ENCODE measurements at places on chromosomes 7 and 10.

- DNase-seq = no peak
Measured at GRCh38 chr10:43340101-43340500, 31.3 kb upstream of the FXYD4 start.

DNA sequence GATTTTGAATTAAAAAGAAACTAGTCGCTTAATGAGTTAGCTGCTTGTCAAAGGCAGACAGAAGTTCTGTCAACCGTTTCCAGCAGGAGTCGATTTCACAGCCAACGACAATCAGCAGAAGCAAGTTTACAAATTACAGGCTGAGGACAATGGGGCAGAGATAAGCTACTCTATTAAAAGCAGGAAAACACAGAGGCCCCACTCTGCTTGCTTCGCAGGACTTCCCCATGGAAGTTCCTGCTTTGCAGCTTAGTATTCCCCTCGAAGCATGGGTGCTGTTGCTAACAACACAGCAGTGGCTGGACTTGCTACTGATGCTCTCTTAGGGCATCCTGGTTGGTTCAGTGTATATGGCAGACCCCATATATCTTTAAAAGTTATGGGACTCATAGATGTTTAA is 50.8 kb upstream of the KLF6 start:
- DNase-seq = no peak

GRCh38 chr10:76026176-76026771 is 594.9 kb downstream of the LRMDA start:
- DNase-seq = no peak

- no peak for DNase-seq
Measured at GRCh38 chr10:70551971-70552422, 50.5 kb downstream of the PRF1 start.

DNA sequence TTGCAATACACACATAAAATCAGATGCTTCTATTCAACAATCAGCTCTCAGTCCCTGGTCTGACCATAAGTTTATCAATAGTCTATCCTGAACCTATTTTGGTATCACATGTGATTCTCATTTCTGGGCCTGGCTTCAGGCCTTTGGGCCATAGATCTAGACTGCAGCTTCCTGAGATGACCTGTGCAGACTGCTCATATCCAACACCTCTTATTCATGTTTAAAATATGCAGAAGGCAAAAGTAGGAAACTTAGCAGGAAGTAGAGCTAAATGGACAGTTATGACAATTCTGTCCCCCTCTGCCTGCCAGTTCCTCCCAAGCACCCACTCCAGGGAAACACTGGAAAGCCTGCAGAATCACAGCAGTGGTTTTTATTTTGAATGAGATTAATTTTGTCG is 53.3 kb downstream of the C7orf25 start:
- DNase-seq = no peak

DNA sequence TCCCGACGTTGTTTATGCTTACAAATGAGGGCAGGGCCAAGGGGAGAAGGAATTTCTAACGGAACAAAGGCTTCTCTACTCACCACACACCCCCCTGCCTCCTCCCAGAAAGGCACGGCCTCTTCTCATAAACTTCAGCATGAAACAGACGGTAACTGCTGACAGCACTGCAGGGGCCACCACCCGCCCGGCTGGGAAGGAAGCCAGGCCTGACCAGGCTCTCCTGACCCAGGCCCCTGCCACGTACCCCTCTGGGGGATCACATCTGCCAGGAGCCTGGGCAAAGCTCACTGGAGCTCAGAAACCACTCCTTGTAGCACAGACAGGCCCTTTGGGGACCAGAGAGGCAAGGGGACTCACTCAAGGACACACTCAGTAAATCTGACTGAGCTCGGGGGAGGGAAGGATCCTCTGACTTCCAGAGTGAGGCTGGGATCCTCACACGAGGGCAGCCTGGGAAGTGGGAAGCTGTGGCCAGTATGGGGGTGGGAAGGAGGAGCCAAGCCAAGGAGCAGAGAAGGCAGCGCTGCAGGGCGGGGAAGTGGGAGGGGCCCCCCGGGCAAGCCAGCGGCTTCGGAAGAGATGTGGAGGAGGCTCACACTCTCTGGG is 46.1 kb downstream of the ZCCHC24 start:
- no peak for DNase-seq

GRCh38 chr10:60377955-60378354 is 11.7 kb downstream of the ANK3 start:
- DNase-seq = no peak

- no peak for DNase-seq
Measured at GRCh38 chr7:17912536-17913235, 27.6 kb downstream of the SNX13 start.

DNA sequence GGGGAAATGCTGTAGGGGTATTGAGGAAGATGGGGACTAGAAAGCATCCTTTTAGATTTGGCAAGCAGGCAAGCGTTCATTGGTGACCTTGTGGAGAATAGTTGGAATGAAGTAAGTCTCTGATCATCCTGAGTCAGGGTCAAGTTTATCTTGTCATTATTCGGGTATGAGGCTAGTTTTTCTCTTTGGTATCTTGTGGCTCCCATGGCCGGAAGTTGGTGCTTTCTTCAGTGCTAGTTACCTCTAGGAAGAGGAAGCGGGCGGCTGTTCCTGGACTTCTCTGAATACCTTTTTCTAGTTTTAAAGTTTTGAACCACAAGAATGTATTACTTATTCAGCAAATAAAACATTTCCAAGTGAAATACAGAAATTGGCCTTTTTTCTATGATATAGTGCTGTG is 9.2 kb downstream of the CREM start:
- no peak for DNase-seq

DNA sequence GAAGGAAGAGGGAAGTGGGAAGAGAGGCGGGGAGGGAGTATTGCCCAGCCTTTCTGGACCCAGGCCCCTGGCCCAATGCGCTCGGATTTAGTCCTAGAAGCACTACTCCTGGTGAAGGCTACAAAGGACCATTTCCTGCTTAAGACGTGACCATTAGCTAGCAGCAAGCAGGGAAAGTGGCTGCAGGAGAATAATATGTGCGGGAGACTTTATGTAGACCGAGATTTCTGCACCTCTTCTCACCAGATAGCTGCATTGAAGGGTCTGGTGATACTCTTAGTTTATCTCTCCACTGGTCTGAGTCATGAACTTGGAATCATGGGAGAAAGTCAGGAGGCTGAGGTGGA is 3.1 kb downstream of the VAX1 start:
- DNase-seq = no peak

DNA sequence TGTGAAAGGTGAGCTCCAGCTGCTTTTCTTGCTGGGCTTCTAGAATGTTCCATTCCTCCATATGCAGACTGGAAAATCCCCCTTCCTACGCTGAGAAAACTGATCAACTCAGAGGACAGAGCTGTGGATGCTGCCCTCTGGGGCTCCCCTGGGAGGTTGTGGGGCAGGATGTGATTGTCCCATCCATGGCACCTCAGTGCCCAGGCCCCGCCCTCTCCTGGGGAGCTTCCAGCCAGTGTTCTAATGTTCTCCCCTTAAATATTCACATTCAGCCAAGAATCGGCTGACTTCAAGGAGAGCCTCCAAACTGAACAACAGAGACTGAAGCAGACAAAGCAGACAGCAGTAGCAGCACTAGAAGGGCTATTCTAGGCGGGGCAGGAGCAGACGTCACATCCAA is 55.0 kb downstream of the RAMP3 start:
- DNase-seq = no peak

- DNase-seq = no peak
Measured at GRCh38 chr7:110940756-110941155, 150.2 kb upstream of the LRRN3 start.

All from NCI-H1105 (cell line).